ENCODE measurements at places on chromosomes 11 and 22.

- DNase-seq = no peak
Observed at GRCh38 chr22:48560836-48561235, 1266.8 kb downstream of the BRD1 start.

DNA sequence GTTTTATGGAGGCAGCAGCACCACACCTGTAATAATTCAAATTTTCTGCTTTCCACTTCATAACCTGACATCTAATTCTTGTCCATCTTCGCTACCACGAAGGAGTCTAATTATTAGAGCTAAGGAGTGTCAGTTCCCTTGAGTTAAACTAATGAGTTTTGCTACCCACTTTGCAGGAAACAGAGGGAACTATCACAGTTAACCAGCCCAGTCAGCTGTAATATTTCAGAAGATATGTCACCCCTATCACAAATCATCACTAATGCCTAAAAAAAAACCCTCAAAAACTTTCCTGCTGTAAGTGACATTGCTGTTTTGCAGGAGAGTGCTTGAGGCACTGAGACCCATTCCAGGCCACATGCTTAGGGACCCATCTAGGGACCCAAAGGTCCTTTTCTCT lies 8.4 kb downstream of the TECTA start:
- no peak for DNase-seq

GRCh38 chr22:31155422-31155821 lies 4.6 kb upstream of the RNF185 start:
- DNase-seq = no peak

DNA sequence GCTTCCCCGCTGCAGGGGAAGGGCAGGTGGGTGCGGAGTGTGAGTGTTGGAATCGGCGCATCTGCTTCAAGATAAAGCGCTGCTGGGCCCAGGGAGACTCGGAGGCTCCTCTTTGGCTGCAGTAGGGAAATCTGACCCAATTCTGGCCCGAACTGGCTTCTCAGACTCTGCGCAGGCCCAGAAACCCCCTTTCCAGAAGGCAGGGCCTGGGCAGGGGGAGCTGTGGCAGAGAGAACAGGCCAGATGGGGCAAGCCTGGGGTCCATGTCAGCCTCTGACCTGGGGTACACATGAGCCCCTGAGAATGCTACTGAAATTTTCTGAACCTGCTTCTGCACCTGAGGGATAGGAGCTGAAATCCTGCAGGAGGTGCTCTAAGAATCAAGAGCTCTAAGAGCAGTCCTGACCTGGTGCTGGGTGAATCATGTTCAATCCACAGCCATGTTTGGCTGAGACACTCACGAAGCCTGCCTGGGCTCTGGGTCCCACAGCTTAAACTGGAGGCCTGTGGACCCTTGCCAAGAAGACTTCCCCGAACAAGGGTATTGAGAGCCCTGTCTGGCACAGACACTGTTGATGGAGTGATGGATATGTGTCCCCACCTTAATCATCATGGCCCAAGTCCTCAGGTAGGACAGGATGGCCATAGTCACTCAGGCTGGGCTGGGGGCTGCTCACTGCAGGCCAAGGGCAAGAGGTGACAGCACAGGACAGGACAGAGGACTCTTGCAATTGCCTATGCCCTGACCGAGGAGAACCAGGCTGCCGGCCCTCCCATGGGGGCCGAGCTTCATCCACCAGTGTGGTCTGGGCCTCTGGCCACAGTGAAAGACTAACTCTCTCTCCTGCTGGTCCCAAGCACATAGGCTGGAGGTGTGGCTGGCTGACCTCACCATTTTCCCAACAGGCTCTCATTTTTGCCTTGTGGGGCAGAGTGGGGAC lies 6.9 kb downstream of the RAB3IL1 start:
- DNase-seq = no peak

GRCh38 chr22:32206774-32207758 lies 2.2 kb upstream of the RFPL2 start:
- DNase-seq = no peak
